ENCODE measurements at places on chromosomes 5 and 9. TPM values are rescaled to one million over a fixed set of nuclear protein-coding genes. Genes with fewer than 3 reads are reported as not detected.

GRCh38 chr9:112325127-112325526 is 8.3 kb downstream of the PTBP3 start:
- DNase-seq, result no peak

GRCh38 chr9:78101247-78101646 is 69.6 kb upstream of the GNAQ start:
- no peak for DNase-seq

- DNase-seq, result no peak
Observed at GRCh38 chr5:133406977-133407632, 205.2 kb downstream of the FSTL4 start.

DNA sequence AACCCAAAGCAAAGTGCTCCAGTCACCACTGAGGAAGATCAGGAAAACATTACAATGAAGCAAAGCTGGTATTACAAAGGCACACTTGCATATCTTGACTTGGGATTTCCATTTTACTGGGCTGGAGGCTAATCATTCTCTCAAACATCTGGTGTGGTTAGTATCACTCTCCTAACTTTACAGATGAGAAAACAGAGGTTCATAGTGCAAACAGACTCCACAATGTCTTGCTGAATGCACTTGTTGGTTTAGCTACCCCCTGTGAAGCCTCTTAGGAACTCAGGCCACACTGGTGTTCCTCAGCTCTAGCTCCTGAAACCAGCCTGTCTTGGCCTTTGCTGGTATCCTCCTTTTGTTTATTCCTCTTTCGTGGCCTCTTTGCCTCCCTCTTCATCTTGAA is 29.5 kb upstream of the SMAD5 start:
- DNase-seq, result no peak

DNA sequence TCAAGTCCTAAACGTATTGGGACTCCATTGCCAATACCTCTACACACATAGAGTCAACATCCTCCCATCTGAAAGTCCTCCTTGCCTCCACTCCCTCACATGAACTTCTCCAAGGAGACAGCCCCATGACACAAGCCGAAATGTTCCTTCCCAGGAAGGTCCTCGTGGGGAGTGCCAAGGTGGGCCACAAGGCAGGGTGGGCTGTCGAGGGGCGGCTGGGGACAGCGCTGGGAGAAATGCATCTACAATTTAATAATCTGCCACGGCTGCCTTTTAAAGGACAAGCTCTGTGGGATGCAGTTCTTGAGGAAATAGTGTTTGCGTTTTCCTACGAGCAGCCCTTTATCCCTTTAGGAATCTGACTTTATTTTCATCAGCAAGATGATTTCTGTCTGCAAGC is 138.7 kb downstream of the GABBR2 start:
- peak; percentile 32 for DNase-seq

- no peak for DNase-seq
Observed at GRCh38 chr5:176486189-176486757, 38.1 kb downstream of the FAF2 start.

DNA sequence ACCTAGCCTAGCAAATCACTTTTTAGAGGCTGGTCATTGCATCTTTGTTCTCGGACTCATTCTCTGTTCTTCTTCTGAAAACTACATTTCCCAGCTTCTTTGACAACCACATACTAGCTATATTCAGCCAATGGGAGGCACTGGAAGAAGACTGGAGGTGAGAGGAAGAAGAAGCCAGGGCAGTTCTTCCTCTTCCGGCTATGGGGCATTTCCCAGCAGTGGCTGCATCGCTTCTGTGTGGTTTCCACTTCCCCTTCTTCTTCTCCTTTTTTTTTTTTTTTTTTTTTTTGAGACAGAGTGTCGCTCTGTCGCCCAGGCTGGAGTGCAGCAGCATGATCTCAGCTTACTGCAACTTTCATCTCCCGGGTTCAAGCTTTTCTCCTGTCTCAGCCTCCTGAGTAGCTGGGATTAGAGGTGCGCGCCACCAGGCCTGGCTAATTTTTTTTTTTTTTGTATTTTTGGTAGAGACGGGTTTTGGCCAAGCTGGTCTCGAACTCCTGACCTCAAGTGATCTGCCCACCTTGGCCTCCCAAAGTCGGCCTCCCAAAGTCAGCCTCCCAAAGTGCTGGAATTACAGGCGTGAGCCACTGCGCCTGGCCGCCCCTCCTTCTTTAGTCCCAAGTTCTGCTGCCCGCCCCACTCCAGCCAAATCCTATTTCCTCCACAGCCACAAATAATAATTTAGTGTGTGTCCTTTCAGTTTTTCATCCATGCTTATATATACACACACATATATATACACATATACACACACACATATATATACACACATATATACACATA is 6.9 kb upstream of the UBAP1 start:
- no peak for DNase-seq

DNA sequence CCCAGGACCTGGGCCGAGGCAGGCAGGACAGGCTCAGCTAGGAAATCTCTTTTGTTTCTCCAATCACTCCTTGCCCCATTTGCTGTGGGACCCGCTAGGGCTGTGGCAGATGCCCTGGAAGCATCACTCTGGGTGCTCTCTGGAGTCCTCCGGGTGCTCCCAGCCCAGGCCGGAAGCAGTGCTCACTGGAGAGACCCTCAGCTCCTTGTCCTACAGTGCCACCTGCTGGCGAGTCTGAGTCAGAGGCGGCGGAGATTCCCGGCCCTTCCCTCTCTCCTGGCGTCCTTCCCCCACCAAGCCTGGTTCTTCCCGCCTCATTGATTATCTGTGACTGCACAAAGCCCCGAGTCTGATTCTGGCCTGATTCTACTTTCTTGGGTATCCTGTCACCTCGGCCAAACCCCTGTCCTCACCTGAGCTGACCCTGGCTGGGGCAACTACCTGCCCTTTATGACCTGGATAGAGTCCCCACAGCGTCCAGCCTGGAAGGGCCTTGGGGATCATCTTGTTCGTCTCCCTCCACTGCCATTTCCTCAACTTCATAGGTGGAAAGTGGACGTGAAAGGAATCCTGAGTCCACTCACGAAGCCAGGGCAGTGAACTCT is 7.3 kb upstream of the BARHL1 start:
- DNase-seq, result no peak

DNA sequence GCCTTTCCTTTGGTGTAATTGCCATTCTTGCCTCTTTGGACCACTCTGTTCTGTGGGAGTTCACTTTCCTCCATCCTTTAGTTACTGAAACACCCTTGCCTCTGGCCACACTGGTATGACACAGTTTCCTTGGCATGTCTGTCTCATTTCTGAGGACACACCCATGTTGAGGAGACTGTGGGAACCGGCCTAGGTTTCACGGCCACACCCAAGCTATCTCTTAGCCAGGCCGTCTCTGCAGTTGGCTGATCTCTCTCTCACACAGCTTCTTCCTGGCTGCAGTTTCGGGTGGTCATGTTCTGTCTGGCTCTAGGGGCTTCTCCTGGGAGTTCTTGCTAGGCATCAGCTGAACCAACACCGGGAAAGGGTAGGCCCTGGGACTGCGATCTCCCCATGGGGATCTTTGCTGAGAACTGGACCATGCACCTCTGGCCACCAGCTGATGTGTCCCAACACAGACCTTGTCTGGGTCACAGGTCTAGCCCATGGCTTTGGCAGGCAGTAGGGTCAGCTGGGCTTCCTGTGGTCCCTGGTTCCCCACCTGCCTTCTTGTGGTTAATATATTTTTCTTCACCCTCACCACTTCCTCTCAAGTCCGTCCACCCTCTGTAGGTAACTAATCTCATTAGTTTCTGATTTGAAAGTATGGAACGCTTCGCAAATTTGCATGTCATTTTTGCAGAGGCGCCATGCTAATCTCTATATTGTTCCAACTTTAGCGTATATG is 24.9 kb downstream of the ARHGEF37 start:
- peak; percentile 79 for DNase-seq

GRCh38 chr9:114937516-114937915 is 7.1 kb upstream of the TNFSF8 start:
- DNase-seq, result no peak

- no peak for DNase-seq
Observed at GRCh38 chr9:129637102-129637501, 4.8 kb downstream of the ASB6 start.

- DNase-seq, result no peak
Observed at GRCh38 chr9:111668026-111668573, 6.7 kb downstream of the GNG10 start.

GRCh38 chr5:150616506-150616905 is 24.0 kb upstream of the SYNPO start:
- no peak for DNase-seq

DNA sequence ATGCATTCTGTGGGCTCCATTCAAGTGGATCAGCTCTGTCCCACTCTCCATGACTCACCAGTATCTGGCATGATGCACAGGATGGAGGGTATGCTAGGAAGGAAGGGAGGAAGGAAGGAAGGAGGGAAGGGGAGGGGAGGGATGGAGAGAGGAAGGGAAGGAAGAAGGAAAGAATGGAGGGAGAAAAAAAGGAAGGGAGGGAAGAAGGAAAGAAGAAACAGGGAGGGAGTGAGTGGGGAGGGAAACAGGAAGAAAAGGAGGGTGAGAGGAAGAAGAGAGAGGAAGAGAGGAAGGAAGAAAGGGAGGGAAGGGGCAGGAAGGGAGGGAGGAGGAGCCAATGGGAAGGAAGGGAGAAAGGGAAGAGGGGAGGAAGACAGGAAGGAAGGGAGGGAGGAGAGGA is 5.3 kb upstream of the BARHL1 start:
- no peak for DNase-seq

- no peak for DNase-seq
Observed at GRCh38 chr5:126752081-126752785, 24.7 kb upstream of the LMNB1 start.

DNA sequence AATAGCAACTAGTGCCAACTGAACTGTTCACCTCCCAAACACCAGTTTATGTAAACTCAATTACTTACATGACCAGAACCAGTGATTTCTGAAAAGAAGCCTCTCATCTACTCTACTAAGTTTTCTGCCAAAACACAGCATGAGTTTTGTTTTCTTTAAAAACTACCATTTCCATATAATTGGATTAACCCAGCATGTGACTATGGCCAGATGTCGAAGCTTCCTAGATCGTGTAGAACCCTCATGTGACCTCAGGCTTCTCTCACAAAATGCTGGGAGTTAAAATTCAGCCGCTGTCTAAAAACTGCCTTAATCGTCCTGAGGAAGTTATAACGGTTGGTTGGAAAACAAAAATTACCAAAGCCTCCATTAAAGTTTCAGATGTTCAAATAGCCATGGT is 303.5 kb downstream of the IRX1 start:
- DNase-seq, result no peak

DNA sequence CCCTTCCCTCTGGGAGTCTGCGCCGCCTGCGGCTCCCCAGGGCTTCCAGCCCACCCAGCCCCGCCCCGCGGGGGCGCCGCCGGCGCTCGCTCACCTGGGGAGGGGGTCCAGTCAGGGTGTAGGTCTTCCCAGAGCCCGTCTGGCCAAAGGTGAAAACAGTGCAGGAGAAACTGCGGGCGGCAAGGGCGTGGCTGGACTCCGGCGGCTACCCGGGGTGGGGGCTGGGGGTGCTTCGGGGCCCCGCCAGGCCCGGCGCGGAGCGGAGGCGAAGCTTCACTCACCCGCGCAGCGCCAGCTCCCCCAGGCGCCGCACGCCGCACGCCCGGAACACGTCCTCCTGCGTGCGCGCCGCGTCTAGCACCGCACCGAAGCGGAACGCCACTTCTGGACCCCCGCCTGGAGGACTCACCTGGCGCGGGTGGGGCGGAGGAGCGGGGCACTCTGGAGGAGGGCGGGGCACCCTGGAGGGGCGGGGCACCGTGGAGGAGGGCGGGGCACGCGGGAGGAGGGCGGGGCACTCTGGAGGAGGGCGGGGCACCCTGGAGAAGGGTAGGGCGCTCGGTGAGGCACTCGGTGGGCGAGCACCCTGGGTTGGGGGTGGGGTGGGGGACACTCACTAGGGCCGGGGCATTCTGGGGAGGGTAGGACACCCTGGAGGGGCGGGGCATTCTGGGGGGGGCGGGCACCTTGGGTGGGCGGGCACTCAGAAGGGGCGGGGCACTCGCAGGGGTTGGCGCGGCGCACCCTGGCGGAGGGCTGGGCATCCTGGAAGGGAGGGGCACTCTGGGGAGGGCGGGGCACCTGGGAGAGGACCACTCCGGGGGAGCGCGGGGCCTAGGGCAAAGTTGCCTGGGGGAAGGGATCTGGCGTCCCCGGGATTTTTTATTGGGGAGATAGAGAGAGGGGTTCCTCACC is 814 bp downstream of the KIF12 start:
- no peak for DNase-seq

- no peak for DNase-seq
Observed at GRCh38 chr9:8730618-8731017, 931.0 kb upstream of the DMAC1 start.

DNA sequence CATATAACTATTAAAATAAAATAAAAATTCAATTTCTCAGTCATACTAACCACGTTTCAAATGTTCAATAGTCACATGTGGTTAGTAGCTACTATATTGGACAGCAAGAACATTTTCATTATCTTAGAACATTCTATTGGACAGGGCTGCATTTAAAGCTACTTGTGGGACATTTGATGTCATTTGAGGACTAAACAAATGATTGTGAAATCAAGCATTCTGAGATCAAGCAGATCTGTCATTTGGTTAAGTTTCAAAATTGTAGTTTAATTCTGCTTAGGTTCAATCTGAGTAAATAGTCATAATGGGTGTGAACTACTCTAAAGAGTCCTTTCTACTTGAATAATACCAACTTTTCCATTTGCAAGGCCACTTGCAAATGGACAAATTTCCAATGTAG is 226.9 kb upstream of the C9orf72 start:
- DNase-seq, result no peak

DNA sequence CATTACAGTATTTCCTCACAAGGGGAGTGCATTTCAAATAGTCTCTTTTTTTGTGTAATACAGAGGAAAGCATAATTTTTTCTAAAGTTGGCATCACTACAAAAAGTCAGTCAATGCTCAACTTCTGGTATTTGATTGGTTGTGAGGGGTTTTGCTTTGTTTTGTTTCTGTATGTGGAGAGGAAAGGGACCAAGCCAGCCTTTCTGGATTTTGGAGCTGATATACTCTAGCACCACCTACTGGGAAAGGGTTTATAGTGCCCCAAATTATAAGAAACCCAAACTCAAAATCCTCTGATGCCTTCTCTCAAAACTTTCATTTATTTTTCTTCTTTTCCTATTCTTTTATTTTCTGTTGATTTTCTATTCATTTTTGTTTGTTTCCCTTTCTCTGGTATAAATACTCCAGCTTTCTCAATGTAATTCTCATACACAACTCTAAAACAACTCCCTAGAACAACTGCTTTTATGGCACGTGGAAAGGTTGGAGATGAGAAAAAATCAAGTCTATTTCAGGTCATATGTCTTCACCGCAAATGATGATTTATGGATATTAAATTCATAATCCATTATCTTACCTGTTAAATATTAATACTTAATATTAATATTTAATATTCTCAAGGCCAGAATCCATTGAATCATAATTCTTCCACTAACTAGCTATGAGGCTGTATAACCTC is 69.5 kb upstream of the ANXA1 start:
- no peak for DNase-seq

Gene PTGES
- 2.6 TPM for total RNA-seq

Gene FOXE1
- not detected for total RNA-seq

Gene AGXT2
- not detected for total RNA-seq

Gene CDH9
- not detected for total RNA-seq

Gene ZNF879
- total RNA-seq, result 2.6 TPM

Gene HTR1A
- not detected for total RNA-seq

Gene SEMA4D
- 14.6 TPM for total RNA-seq

Gene IRX2
- total RNA-seq, result not detected

Gene TMEM250
- 29.3 TPM for total RNA-seq
